ENCODE measurements at places on chromosomes 2 and 18.

- no peak for DNase-seq
Observed at GRCh38 chr2:11499081-11499743, 33.3 kb upstream of the E2F6 start.

GRCh38 chr2:128316777-128317180, 1.9 kb downstream of the HS6ST1 start:
- DNase-seq: peak; percentile 9

DNA sequence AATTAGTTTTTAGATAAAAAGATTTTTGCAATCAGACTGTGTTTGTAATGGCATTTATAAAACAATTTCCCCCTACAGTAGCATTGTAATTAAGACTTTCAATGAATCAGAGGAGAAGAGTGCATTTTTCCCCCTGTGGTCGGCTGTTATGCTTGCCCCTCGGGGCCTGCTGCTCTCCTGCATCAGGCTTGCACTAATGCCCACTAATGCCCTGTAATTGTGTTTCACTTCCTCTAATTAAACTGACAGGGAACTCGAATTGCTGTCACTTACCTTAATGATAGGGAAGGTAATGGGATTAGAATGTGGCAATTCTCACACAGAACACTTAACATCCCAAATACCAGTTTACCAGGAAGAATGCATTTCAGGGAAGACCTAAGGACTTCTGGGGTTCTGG, 61.2 kb upstream of the LRRTM1 start:
- DNase-seq: no peak

GRCh38 chr2:65055422-65056214, 598 bp upstream of the CEP68 start:
- peak; percentile 69 for DNase-seq

DNA sequence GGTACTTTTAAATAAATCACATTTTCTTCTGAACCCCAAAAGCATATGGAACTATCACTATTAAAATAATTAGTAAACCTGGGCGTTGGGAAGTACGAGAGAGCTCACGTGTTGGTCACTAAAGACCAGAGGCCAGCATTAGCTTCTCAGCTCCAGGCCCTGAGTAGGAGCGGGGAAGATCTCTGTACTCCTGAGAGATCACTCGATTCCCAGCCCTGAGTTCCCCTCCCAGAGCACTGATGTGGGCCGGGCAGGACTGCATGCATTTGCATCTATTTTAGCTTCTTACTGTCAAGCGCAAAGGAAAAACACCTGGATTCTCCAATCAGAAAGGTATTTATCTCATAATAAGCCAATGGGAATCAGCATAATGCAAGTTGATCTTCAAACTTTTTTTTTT, 6.2 kb downstream of the PXDN start:
- no peak for DNase-seq

DNA sequence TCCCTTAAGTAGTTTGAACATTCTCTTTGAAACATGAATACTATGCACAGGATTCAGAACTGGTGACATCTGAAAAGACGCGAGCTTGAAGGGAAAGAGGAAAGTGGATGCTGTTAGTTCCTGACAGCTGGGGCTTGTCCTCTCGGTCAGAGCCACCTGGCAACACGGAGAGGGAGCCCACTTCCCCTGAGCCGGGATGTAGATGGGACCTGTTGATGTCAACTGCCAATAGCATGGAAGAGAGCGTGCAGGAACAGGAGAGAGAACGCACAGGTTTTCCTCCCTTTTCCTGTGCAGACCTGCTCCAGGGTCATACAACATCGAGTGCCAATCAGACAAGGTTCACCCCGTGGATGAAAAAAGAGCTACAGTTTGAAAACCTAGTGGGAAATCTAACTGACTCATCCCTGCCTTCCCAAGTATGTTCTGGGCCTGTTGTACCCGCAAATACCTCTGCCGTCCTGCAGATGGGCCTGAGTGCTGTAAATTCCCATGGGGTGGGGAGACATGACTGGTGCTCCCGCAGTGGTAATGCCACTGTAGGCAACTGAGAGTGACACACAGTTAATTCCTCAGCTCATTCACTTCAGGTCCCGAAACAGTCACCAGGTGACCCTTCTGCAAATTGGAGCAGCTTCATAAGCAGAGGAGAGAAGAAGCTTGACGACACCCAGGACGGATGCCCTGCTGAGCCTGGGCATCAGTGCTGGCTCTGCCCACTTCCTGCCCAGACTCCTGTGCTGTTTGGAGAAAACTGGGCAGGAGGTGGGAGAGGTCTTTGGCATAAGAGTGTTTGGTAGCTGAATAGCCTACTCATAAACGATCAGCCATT, 13.9 kb upstream of the MBP start:
- DNase-seq: no peak

All from stimulated activated CD4-positive, alpha-beta T cell treated with anti-CD3 and anti-CD28 coated beads, Interleukin-15, amount 100 ng/mL, for 24 hours (primary cell).